ENCODE measurements at places on chromosomes 3 and 15.

GRCh38 chr15:100762913-100763834 lies 116.5 kb upstream of the ALDH1A3 start:
- DNase-seq: no peak

DNA sequence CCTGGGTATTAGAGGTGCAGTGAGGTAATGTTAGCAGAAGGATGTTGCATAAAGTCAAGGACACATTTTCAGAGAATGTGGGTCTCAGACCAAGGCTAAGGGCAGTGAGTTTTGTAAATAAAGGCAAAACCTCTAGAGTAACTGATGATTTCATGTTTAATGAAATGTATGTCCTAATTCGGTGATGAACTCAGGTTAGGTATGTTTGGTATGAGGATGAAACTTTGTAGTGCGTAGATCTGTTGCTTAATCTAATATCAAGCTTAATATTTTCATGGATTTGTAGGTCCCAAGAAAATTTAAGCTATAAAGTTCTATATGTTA lies 3.6 kb downstream of the USP50 start:
- DNase-seq: no peak

- DNase-seq: no peak
Measured at GRCh38 chr3:88167704-88168103, 17.9 kb downstream of the C3orf38 start.

- DNase-seq: no peak
Measured at GRCh38 chr3:168671091-168671490, 575.4 kb upstream of the GOLIM4 start.

GRCh38 chr3:197896421-197896820 lies 53.6 kb upstream of the RPL35A start:
- no peak for DNase-seq

- no peak for DNase-seq
Measured at GRCh38 chr3:49244581-49245205, 32.3 kb downstream of the C3orf62 start.

- DNase-seq: no peak
Measured at GRCh38 chr3:71384837-71385716, 198.5 kb downstream of the FOXP1 start.

GRCh38 chr3:141905129-141905528 lies 28.7 kb downstream of the ATP1B3 start:
- no peak for DNase-seq

DNA sequence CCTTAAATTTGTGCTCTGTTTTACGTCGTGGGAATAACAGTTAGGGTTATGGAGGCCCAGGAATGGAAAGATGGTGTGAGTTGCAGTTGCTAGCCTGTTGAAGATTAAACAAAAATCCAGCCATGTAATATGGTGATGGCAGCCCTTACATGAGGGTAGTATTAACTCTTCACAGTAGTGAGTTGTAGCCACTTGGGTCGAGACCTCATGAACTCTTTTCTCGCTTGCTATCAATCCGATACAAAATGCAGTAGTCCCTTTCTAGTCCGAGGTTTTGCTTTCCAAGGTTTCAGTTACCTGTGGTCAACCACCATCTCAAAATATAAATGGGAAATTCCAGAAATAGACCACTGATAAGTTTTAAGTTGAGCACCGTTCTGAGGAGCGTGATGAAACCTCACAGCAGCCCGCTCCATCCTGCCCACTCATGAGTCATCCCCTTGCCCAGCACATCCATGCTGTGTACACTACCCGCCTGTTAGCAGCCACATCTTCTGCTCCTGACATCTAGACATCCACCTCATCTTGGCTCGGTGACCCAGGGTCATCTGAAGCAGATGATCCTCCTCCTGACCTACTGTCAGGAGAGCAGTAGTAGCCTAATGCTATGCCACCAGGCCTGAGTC lies 177.9 kb downstream of the CDIN1 start:
- no peak for DNase-seq

GRCh38 chr3:62793946-62794345 lies 81.3 kb downstream of the CADPS start:
- no peak for DNase-seq

DNA sequence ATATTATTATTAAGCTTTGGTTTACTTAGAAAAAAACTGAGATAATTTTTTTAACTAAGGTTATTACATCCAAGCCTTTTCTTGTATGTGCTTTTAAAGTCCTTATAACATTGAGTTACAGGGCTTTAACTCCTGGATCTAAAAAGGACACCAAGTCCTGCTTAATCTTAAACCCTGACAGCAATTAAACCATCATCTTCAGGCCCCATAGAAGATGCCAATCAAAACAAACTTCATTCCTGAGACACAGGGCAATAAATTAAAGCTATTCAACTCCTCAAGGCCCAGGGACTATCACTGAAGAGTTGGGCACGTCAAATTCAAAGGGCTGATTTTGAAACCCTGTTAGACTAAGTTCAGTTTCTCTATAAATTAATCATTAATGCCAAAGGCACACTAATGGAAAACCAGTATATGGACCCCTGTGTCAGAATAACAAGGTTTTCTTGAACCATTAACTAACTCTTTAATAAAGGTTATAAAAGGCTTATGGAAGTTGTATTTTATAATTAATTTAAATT lies 1152.6 kb downstream of the NSUN3 start:
- no peak for DNase-seq

DNA sequence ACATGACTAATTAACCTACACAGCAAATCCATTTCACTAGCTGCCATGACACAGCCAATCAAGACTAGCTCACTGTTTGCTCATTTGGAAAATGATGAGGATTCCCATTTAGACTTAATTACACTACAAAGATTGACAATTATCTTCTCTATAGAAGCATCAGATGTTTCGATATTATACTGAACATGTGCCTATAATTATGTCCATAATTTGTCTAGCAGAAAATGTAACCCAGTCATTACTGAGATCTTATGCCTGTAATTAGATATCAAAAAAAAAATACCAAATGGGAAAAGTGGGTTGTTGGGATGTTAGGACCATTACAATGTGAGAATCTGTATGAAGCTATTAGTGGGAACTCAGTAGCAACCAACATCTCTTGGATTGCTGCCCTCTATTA lies 344.2 kb upstream of the MCTP2 start:
- no peak for DNase-seq

DNA sequence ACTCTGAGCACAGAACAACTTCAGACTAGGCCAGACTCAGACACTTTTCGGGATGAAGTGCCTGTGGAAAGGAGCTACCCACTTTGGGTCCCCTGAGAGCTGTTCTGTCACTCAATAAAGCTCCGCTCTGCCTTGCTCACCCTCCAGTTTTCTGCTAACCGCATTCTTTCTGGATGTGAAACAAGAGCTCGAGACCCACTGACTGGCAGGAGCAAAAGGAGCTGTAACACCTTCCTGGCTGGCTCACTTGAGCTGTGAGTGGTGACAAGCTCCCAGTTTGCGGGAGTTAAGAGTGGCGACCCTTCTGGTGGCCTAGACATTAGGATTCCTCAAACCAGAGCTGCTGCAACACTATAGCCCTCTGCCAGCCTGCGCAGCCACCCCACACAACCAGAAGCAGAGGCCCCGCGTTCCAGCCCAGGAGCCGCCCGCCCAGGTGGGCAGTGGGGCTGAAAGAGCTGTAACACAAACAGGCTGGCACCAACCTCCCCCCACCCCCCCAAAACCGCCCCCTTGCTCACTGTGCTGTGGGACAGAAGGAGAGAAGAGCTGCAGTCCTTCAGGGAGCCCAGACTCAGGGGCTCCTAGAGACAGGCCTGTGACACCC lies 1178.1 kb upstream of the GBE1 start:
- no peak for DNase-seq

- DNase-seq: no peak
Measured at GRCh38 chr3:107521469-107522059, 1.2 kb upstream of the BBX start.

DNA sequence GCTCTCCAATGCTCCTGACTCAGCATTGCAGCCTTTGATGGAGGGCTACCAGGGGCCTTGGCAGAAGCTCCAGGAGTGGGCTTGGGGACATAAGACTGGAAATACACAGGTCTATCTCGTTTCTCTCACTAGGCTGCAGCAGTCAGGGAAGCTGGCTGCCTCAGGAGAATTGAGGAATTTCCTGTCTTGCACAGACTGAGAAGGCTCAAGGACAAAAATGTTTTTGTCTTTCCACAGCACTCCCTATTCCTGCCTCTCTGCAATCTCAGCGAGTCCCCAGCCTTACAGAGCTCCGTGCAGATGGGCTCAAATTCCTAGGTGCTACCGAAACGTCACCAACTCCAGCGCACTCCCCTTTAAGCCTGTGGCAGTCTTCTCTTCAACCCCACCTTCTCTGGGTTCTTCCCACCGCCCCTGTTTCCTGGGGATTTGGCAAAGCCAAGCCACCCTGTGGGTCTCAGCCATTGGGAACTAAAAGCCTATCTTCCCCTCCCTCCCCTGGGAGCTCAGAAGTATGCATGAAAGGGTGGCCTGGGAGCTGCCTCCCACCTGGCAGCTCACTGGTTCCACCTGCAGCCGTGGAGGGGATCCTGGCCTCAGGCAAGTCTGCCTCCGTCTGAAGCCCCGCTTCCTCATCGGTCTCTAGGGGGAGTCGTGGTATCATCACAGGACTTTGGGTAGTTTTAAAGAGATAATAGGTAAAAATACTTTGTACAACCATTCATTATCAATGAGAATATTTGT lies 322.6 kb upstream of the FRG2C start:
- DNase-seq: no peak

DNA sequence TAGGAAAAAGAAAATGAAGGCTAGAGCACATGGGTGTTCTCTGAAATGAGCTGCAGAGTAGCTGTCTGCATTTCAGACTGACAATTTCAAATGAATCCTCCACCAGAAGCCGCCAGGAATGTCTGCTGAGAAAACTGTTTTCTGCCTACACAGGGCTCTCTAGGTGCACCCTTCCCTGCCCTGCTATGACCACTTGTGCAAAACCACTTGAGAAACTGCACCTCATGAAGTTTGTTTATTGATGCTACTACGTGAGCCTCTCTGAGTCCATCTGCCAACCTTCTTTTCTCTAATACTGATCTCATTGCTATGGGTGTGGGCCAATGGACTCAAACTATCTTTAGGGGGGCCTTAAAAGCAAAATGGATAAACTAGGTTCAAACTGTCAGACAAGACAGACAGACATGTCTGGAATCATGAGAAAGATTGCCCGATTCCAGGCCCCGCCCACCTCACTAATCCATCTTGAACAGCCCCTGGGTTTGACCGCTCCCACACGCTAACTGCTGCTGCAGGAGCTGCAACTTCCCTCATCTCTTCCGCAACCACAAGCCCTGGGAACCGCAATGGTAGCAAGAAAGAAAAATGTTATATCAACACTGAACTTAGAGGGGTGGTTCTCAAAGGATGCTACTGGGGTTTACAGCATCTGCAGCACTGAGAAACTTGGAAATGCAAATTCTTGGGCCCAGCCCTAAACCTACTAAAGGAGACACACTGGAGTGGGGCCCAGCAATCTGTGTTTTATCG lies 9.0 kb upstream of the CD47 start:
- no peak for DNase-seq

DNA sequence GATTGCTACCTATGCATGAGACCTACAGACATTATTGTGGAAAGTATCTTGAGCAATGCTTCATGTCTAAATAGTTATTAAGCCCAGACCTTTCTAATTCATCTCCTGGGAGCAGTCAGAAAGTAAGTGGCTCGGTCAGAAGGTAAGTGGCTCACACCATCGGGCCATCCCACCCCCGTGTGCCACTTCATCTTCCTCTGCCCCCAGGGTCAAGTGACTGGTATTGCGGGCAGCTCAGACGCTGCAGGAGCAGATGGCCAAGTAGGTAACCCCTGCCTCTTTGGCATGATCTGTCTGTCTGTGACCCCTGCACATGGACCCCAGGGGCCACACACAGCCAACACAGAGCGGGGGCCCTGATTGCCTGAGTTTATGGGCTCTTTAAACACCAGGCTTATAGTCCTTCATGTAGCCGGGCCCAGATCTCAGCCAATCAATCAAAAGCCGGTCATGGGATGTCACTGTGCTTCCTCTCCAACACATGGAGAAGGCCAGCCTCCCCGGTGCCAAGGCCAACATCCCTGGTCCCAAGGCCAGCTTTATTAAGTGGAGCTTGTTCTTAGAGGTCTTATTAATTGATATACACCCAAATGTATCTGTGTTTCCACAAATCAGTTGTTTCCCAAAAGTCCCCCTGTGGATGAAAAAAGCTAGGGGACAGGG lies 42.9 kb downstream of the LARP6 start:
- no peak for DNase-seq

DNA sequence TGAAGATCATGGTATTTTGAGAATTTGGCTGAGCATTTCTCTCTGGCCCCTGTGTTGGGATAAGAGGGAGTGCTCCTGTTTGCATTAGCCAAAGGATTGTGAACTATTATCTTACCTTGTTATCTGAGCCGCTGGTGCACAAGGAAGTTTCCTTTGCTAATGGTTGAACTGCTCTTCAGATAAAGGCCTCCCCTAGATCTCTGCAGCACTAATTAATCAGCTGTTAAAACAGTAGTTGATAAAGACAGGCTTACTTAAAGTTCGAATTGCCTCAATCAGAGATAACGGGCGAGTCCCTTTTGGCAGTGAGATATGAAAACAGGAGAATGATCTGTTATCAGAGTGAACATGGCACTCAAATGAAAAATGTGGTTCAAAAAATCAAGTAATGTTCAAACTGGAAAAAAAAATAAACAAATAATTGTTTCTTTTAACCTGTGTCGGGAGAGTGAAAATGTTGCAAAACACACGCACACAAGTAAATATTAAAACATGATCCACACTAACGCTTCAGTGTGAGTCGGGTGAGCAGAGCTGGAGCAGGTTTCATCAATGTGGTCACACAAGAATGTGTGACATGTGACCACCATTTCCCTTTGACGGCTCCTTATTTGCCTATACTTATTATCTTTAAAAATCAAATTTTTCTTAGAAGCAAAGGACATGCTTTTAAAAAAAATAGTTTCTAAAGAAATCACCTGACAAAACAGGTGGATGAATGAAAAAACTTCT lies 469.1 kb downstream of the SOX2 start:
- no peak for DNase-seq
